ENCODE measurements at places on chromosomes 5 and 9.

DNA sequence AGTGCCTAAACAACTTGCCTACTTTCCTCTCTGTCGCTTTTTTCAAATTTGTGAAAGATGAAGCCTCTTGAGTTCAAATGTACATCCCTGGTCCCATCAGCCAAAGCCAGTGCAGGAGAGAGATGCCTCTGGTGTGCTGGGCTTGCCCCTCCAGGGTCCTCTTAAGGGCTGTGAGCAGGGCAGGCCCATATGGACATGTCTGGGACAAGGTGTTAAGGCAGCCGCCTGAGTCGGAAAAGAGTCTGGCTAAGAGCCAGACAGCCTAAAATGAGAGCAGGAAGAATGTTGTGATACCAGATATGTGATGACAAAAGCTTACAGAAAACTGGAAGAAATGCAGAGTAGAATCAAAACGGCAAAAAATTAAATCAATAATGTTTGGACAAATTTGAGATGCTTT, 72.5 kb downstream of the APTX start:
- DNase-seq: no peak

DNA sequence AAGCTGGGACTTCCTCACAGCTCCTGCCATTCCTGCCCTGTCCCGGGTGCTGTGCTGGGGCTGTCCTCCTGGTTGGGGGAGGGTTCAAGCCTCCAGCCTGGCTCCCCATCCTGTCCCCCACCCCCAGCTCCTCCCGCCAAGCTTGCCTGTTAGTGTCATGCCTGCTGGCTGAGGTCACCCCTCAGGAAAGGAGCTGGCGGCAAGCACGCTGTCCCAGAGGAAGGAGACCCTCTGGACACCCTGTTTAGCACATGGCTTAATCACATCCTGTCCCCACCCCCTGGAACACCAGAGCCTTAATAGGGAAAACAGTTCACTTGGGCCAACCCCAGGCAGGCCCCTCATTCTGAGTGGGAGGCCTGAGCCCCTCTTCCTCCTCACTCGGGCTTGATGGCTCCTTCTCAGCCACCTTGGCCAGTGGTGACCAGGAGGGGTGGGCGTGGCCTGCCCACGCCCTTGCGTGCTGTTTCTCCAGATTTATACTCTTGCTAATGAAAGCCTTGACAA, 9.2 kb upstream of the PHYHD1 start:
- peak; percentile 94 for DNase-seq

DNA sequence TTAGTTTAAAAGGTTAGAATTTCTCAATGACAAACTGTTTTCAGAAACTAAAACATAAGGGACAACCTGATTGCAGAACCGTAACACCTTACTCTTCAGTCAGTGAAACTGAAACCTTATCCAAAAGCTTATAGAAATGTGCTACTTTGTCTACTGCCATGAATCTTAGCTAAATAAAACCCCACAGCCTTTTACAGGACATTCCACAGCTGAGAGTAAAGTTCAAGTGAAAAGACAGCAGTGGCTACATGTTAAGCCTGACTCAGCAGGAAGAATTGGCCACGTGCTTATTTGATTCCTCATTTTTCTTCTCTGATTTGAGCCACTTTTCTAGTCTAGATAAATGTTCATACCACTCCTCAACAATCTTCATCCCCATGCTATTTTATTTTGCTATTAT, 278.7 kb upstream of the ISL1 start:
- DNase-seq: no peak

- DNase-seq: no peak
Measured at GRCh38 chr5:1293416-1294205, 1.3 kb downstream of the TERT start.

DNA sequence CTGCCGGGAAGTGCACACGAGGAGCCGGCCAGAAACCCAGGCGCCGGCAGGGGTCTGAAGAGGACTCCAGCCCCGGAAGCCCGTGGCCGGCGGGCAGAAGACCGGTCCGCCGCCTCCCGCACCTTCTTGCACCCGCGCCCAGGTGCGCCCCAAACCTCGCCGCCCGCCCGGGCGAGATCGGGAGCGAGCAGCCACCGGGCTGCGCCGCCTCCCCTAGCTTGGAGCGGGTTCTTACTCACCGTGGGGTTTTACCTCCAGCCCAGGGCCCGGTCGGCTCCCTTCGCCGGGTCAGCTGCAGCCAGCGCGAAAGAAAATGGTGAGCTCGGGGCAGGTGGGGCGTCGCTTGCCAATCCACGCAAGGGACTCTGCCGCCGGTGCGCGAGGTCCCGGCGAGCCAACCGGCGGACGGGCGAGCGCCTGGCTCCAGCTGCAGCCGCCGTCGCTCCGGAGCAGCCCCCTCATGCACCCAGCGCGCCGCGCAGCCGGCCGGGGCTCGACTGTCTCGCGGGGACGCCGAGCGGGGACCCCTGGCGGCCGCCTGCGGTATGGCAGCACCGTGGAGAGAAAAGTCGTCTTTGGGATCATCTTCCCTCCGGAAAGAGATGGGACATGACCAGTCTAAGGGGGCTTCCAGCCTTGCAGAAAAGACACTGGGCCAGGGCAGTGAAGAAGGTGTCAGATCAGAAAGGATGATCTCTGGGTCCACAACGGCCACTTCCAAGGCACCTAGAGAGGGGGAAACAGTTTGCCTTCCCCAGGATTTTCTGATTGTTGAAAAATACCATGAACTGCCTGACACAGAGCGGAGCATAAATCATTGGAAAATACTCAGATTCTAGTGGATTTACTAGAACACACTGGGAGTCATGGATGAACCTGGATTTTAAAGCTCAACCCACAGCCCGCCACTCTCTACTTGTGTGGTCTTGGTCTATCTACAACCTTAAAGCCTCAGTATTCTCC, at the start of gene MOB3B:
MOB3B (minus strand) TSS at position 499 of the 963 bp plus-strand sequence. CDS start 74,264 bp downstream, outside the sequence.
- peak; percentile 66 for DNase-seq

GRCh38 chr9:63859475-63860215, 1425.4 kb downstream of the FOXD4L5 start:
- DNase-seq: no peak

GRCh38 chr9:92004045-92004392, 54.0 kb upstream of the ROR2 start:
- no peak for DNase-seq

DNA sequence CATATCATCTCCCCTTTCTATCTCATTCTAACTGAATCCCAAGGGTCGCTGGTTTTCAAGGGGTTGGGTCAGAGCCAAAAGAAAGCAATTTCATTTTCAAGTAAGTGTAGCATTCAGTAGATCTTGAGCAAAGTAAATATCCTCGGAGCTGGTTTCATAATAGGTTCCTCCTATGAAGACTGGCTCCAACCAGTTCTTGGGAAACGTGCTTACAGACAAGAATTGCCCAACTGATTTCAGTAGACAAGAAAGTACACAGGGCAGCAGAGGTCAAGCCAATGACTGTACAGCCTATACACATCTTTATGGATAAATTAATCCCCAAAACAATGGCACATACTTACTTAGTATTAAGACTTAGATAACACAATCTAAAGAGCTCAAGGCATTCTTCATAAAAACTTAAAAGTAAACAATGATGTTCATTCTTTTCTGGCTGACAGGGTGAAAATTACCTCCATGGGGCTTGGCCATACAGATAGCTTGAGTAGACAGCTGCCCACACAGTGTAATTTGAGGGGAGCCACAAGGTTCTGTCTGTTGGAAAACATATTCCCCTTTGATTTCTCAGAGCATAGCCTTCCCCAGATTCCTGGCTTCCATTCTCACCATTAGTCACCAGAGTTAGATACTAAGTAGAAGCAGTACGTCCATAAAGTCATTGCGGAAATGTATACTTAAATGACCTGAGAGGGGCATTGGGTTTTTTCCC, 163.9 kb downstream of the ARRDC3 start:
- peak; percentile 29 for DNase-seq

GRCh38 chr9:73093740-73094379, 57.8 kb upstream of the ANXA1 start:
- DNase-seq: no peak

DNA sequence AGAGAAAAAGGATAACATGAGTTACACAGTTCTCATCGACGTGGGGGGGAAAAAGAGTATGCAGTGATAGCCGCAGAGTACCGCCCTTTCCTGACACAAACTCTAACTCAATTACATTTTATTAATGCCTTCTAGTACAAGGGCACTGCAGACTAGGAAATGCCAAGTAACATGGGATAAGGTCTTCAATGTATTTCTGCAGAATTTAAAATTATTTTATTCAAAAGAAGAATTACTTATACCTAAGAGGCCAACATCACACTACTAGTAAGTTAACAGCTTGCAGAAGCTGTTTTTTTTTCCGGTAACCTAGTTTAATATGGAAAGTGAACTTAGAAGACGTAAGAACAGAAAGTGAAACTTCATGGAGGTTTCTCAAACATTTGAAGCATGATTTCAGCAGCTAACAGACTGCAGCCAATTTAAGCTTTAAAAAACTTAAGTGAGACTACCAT, 3.9 kb downstream of the SETX start:
- DNase-seq: no peak

- no peak for DNase-seq
Measured at GRCh38 chr5:171469326-171469725, 49.9 kb downstream of the FGF18 start.

GRCh38 chr9:73204936-73205335, 53.3 kb downstream of the ANXA1 start:
- no peak for DNase-seq

- no peak for DNase-seq
Measured at GRCh38 chr5:94094793-94095441, 353.5 kb upstream of the POU5F2 start.

DNA sequence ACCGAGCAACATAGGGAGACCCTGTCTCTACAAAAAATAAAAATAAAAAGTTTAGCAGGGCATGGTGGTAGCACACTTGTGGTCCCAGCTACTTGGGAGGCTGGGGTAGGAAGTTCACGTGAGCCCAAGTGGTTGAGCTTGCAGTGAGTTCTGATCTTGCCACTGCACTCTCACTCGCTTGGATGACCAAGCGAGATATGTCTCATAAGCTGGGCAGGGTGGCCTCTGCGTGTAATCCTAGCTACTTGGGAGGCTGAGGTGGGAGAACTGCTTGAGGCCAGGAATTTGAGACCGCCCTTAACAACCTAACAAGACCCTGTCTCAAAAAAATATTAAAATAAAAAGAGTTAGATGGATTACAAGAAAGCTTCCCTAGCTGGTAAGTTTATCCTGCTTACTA, 32.5 kb downstream of the RASA1 start:
- no peak for DNase-seq

DNA sequence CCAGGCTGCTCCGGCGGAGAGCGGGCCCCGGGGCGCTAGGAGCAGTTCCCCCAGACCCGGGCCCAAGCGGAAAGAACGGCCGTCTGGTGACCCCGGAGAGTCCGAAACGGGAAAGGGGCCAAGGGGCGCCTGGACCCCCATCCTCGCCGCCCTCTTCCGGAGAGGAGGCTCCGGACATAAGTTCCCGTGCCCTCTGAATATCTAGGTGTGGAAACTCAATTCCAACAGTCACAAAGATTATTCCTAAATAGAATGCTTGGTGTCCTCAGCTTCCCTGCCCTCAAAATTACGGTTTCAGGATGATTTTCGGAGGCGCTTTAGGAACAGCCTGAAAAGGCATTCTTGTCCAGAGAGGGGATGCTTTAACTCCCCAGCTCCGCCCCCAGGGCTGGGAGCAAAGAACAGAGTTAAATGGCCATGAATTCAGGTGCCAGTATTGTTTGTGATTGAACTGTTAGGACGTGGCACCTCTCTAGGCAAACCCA, 681 bp upstream of the LHFPL2 start:
- DNase-seq: peak; percentile 42

DNA sequence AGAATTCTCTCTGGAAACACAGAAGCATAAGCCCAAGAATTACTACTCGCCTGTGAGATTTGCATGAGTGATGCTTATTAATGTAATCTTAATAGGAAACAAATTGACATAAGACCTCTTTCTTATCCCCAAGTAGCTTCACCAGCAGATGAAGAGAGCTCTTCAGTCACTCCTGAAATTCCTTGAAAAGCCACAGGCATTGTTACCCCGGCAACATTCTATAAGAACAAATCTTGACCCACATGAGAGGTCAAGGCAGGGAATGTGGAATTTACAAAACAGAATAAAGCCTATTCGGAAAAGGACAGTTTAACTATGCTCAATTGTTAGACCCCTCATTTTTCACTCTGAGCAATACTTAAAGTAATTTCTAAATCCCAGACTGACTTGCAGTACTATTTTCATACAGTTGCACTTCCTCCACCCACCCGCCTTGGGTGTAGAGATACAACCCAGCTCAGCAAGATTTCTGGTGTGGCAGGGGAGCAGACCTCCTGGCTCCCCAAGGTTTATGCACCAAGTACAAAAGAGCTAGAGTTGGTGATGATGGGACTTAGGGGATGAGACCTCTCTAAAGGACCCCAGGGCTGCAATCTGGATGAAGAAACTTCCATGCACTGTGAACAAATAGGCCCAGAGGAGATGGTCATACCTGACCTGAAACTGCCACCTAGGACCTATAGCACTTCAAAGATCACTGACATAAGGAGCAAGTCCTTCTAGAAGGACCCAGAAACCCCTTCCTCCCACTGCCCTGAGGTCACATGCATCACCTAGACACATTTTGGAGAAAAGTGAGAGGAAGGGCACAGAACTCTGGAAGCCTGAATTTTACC, 242.1 kb downstream of the ZNF608 start:
- DNase-seq: peak; percentile 35

GRCh38 chr5:52469420-52469819, 318.3 kb upstream of the ITGA1 start:
- no peak for DNase-seq

DNA sequence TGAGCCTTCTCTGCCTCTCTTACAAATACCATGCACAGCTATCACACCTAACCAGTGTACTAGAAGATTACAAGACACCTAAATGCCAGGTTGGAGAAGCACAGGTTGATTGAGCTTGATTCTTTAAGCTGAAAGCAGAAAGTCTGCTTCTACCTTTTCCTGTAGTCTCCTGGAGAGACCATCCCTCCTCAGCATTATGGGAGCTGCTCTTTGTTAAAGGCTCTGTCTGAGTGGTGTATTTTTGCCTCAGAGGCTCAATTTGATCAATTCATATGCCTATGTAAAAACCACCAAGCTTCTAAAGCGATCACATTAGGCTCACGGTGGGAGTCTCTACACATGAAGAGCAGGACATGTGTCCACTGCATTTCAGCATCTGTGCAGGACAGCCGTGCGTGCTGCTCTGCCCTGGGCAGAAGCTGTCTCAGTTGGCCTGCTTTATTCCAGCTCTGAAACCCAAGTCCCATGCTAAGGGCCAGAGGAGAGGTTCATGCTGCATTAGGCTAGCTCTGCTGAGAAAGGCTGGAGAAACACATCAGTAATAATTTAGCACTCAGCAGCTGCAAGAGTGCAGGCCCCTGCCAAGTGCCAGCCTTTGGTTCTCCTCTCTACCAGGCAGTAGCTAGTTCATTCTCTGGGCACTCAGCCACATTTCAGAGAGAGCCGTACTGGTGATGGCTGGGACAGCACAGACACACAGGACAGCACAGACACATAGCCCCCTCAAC, 41.7 kb downstream of the TMEM167A start:
- DNase-seq: peak; percentile 13
